HCT116 (cell line): ENCODE measurements at places on chromosomes 2 and 18. TPM values are rescaled to one million over a fixed set of nuclear protein-coding genes. Genes with fewer than 3 reads are reported as not detected.

RFX8 gene
- total RNA-seq: not detected

PJVK gene
- total RNA-seq: 2.6 TPM

MTHFD2 gene
- 445 TPM for total RNA-seq

TPRKB gene
- 42.5 TPM for total RNA-seq

KCNF1 gene
- total RNA-seq: 0.52 TPM

VWA3B gene
- 0.47 TPM for total RNA-seq

IL37 gene
- total RNA-seq: not detected

CD302 gene
- 0.15 TPM for total RNA-seq

PLEK gene
- 0.22 TPM for total RNA-seq

ALPG gene
- 0.10 TPM for total RNA-seq

SLC14A1 gene
- total RNA-seq: not detected

DQX1 gene
- total RNA-seq: 0.98 TPM

CAPG gene
- total RNA-seq: 223 TPM

HRH4 gene
- total RNA-seq: not detected

GALNT5 gene
- total RNA-seq: 3.9 TPM

ANKRD30B gene
- not detected for total RNA-seq

TOGARAM2 gene
- total RNA-seq: 0.76 TPM

RFTN2 gene
- total RNA-seq: not detected

GPR45 gene
- 0.30 TPM for total RNA-seq

TLX2 gene
- total RNA-seq: not detected

RAX gene
- total RNA-seq: not detected

TXNDC9 gene
- 18.3 TPM for total RNA-seq

ICOS gene
- not detected for total RNA-seq

UGT1A5 gene
- total RNA-seq: not detected
